CD4-positive, alpha-beta T cell (primary cell): ENCODE measurements at places on chromosomes 4 and X. TPM values are rescaled to one million over a fixed set of nuclear protein-coding genes. Genes with fewer than 3 reads are reported as not detected.

DNA sequence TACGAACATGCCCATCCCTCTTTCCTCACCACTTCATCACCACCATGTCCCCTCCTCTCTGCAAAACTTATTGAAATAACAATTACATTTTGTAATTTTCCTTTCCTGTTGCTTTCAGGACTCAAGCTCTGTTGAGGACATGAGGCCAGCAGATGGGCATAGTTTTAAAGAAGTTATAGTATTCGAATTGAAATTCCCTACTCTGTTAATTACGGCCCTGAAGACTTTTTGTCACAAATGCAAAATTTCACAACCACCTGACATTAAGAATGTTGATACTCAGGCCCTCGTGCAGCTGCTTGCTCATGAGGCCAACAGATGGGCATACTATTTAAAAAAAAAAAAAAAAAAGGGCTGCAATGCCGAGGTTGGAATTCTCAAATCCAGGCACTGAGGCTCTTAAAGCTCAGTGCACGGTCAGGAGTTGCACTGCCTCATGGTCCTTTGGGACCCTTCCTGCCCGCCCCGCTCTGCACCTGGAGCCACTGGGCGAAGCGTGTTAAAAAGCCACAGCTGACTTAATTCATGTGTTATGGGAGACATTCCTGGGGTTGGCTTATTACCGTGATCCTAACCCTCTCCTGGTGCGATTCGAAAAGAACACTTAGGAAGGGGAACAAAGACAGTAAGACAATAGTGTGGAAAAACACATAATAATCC is 34.2 kb upstream of the FAT1 start:
- no peaks in the 10 kb centered on the region for H3K27me3 ChIP-seq
- no peaks in the 10 kb centered on the region for H3K4me1 ChIP-seq
- no peak for DNase-seq

Gene ERVMER34-1
- total RNA-seq, result not detected

Gene AKAP4
- not detected for total RNA-seq

DNA sequence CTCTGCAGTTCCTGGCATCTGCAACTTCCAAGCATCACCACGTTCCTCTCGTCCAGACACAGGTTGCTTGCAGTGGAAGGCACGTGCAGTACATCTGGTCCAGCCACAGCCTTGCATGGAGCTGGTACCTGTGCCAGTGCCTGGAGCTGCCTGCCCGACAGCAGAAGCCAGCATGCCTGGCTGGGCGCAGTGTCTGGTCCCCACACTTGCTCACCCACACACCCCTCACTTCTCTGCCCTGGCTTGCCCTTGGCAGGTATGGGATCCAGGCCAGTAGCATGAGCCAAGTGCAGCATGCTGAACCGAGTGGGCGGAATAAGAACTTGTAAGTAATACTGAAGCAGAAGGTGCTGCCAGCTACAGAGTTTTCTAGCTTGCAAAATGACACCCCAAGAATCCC is 39.9 kb downstream of the SH3BGRL start:
- no peak for DNase-seq
- peaks cover 18% of the 10 kb centered on the region for H3K36me3 ChIP-seq
- H3K4me1 ChIP-seq, result no peaks in the 10 kb centered on the region
- H3K27ac ChIP-seq, result no peak overlapping the region
- H3K27me3 ChIP-seq, result no peaks in the 10 kb centered on the region
- no peak overlapping the region for H3K4me3 ChIP-seq

GRCh38 chr4:109497511-109497910 is 62.5 kb upstream of the MCUB start:
- H3K4me1 ChIP-seq, result no peaks in the 10 kb centered on the region
- no peak for DNase-seq
- no peak overlapping the region for H3K4me3 ChIP-seq
